Naive thymus-derived CD4-positive, alpha-beta T cell (primary cell): ENCODE measurements at places on chromosomes 2 and 18. TPM values are rescaled to one million over a fixed set of nuclear protein-coding genes. Genes with fewer than 3 reads are reported as not detected.

Gene GPR45
- total RNA-seq: not detected

Gene SERPINB4
- total RNA-seq: not detected

Gene PTPRN
- not detected for total RNA-seq

Gene EFHD1
- total RNA-seq: 2.9 TPM

Gene CCDC74B
- total RNA-seq: 1.0 and 1.6 TPM in 2 replicates

Gene GKN2
- total RNA-seq: not detected

Gene UGT1A8
- not detected for total RNA-seq

Gene MGAT4A
- 308 TPM for total RNA-seq

Gene IL36RN
- total RNA-seq: not detected
